ENCODE measurements at places on chromosomes 6 and 20. TPM values are rescaled to one million over a fixed set of nuclear protein-coding genes. Genes with fewer than 3 reads are reported as not detected.
A peak's percentile ranks its signal among the peaks of the same experiment; 100 is the strongest.

The FOXA2 gene
- total RNA-seq: not detected

DNA sequence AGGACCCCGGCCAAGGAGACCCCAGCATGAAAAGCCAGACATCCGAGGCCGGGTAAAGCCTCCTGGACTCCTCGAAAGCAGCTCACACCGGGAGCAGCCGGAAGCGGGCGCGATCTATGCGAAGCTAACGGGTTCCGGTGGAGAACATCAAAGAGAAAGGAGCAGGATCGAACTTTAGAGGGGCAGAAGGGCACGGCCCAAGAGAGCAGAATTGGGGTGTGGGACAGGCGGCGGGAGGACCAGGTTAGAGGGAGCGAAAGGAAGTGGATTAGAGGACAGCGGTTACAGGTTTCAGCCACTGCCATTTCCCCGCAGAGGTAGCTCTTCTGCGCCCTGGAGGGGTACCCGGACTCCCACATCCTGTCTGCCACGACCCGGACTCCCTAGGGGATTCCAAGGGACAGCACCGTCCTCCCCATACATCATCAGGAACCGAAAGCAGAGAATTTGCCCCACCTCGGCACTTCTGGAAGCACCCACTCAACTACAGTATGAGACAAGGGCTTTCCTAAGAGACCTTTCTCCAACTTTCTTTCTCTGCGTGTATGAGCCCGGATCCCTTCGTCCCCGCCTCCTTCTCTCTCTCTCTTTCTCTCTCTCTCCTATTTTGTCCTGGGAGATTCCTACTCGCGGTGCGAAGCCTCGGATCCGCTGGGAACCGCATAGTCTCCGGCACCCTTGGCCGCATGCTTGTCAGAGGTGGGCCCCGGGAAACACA, 507 bp upstream of the VGLL2 start:
- peak; percentile 79 for ATAC-seq

- ATAC-seq: no peak
These were observed 100.1 kb upstream of the RGS17 start for GRCh38 chr6:153231048-153231646.

- no peak for ATAC-seq
These were observed 91.5 kb downstream of the FAM50B start for GRCh38 chr6:3940703-3941102.

The TFB1M gene
- total RNA-seq: 38.6 TPM

- peak; percentile 8 for ATAC-seq
These were observed 1.5 kb downstream of the CCND3 start for GRCh38 chr6:41939848-41940758.

The LRFN2 gene
- not detected for total RNA-seq

DNA sequence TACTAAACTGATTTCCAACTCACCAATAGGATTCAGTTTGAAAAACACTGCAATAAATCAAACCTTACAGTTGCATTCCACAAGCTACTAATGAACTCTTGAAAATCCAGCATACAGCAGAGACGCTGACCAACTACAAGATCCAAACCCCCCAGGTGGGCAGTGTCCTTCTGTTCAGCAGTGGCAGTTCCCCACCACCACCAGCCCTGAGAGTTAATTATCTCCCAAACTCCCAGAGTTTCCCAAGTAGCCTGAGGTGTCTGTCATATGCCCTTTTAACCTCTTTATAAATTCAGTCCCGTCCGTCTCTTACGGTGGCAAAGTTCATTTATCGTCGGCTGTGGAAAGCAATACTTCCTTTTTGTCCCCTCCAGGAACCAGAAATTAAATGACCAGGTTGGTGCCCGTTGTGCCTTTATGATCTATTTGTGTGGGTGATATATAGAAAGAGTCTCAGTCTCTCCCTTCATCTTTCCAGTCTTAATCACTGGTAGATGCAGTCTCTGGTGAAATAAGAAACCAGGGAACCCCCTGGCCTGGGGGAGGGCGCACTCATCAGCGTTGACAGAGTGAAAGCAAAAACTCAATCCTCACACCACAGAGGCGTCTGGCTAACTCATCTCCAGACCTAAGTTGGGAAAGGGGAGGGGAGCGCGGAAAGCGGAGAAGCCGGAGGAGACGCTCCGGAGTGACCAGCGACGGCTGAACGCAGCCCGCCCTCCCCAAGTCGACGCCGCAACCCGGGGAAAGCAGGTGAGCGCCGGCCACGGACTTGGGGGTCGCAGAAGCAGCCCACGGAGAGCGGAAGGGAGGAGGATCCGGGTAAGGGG, 717 bp downstream of the MRPL14 start:
- ATAC-seq: peak; percentile 90

GRCh38 chr6:123551939-123552707, 84.6 kb downstream of the TRDN start:
- ATAC-seq: no peak
